ENCODE measurements at places on chromosomes 6 and 20. TPM values are rescaled to one million over a fixed set of nuclear protein-coding genes. Genes with fewer than 3 reads are reported as not detected.

ZNF391 gene
- 4.0 TPM for total RNA-seq

BNIP5 gene
- total RNA-seq = not detected

SLA2 gene
- 0.27 TPM for total RNA-seq

ZNF184 gene
- 13.2 TPM for total RNA-seq

GATA5 gene
- not detected for total RNA-seq

BANF2 gene
- not detected for total RNA-seq

SRSF12 gene
- 1.9 TPM for total RNA-seq

GRCh38 chr6:40135491-40136072, 201.3 kb upstream of the MOCS1 start:
- DNase-seq = no peak

- no peak for DNase-seq
Observed at GRCh38 chr20:46423882-46424482, 17.6 kb upstream of the ELMO2 start.

DNA sequence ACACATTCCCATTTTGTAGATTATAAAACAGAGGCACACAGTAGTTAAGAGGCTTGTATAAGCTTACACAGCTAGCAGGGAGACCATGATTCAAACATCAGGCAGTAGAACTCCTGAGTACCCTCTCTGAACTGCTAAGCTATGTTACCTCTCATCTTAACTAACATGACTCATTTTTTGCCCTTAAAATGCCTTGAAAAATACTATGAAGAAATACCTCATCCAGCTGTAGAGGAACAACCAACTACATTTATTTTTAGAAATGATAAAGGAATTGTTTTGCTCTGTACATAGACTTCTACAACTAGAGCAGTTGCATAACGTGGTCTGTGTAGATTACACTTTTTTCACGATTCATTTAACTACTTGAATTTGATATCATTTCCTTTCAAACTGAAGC, 102.1 kb downstream of the FLRT3 start:
- peak; percentile 19 for DNase-seq

DNA sequence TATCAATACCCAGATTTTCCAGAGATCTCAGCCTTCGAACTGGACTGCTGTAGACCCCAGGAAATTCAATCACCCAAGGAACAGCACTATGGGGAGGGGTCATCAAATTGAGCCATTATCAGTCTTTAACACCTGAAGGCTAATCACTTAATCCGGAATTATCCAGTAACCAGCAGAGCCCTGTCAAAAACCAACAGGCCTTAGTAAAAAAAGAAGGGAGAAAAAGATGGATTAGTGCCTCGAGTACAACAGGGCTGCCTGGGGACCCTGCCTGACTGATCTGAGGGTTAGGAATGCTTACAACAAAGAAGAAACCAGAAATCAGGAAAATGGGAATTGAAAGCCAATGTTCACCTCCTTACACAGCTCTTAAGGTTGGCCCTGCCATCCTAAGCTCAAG, 7.6 kb downstream of the RRAGD start:
- no peak for DNase-seq

DNA sequence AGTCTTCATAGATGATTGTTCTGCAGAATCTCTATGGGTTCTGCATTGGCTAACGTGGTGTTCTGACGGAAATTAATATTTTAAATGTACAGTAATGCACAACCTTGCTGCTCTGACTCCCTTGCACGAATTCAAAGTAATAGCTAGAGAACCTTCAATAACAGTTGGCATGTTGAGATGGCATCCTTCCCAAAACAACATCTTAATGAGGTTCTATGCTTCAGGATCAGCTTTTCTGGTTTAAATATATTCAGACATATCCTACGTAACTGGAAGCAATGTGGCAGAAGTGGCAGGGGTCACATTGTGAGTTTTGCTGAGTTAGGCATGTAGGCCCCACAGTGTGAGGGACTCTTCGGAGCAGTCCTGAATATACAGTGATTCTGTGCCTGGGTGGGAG, 25.7 kb downstream of the DSE start:
- no peak for DNase-seq

DNA sequence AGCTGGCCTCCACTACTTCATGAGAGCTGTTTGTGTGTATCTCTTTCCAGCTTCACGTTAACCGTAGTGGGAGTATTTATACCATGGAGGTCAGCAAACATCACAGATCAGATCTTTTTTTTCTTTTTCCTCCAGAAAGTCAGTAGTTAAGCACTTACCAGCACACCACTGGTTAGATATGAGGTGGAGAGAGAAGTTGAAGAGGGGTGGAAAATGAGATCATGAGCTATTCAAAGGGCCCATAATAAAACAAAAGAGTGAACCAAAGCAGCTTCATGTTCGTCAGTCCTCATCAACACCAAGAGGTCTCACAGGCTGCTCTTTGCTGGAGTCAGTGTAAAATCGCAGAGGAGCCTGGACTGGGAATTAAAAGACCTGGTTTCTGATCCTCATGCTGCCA, 125.1 kb upstream of the SGK1 start:
- no peak for DNase-seq

Data from Caki2 (cell line).